ENCODE measurements at places on chromosomes 16 and 17.

- DNase-seq, result no peak
Observed at GRCh38 chr16:31356566-31357323, 1.8 kb downstream of the ITGAX start.

GRCh38 chr16:50102051-50102746 lies 36.4 kb downstream of the HEATR3 start:
- peak; percentile 85 for DNase-seq

DNA sequence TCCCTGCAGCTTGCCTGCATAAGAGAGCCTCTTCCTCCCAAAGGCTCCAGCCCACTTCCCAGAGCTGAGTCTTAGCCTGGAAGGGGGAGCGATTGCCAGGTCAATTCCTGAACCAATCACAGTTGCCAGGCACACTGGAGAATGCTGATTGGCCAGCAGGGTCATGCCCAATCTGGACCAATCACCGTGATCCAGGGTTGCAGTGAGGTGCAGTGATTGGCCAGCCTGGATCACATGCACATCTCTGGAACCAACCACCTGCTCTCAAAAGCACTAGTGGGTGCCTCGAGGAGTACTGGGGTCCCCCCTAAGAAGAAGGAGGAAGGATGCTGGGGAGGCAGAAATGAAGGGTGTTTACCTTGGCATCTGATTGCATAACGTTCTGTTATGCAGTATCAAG lies 18.4 kb downstream of the NAGPA start:
- DNase-seq, result no peak

DNA sequence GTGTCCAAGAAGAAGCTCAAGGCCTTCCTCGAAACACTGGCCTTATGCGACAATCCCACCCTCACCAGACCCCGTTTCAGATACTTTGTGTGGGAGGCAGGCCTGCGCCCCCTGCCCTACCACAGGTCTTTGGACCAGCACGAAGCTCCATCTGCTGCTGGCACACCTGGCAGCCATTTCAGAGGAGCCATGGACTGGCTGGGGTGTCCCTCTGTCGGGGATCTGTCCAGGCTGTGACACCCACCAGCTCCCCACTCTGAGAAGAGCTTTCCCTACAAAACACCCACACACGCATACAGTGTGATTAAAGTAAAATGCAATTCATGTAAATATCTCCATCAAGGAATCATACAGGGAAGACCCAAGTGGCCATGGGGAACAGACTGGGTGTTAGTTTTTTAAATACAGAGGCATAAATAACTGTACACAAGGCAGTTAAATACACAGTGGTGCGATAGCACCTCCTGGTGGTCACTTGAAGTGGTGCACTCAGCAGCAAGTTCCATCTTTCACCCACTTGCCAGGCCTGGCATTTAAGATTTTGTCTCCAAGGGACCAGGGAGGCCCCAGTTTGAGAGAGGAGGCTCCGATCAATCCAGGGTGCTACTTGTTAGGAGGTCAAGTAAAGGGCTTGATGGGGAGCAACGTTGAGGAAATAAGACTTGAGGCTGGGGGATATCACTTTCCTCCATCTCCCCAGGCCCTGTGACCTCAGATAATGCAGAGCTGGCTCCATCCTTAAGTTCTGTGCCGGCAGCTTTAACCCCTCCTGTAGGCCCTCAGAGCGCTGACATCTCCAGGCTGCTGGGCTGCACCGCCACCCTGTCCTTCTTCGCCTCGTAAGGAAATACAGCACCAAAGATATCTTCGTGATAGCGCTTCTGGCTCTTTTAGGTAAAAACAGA lies 43.6 kb downstream of the NOS2 start:
- peak; percentile 57 for DNase-seq

DNA sequence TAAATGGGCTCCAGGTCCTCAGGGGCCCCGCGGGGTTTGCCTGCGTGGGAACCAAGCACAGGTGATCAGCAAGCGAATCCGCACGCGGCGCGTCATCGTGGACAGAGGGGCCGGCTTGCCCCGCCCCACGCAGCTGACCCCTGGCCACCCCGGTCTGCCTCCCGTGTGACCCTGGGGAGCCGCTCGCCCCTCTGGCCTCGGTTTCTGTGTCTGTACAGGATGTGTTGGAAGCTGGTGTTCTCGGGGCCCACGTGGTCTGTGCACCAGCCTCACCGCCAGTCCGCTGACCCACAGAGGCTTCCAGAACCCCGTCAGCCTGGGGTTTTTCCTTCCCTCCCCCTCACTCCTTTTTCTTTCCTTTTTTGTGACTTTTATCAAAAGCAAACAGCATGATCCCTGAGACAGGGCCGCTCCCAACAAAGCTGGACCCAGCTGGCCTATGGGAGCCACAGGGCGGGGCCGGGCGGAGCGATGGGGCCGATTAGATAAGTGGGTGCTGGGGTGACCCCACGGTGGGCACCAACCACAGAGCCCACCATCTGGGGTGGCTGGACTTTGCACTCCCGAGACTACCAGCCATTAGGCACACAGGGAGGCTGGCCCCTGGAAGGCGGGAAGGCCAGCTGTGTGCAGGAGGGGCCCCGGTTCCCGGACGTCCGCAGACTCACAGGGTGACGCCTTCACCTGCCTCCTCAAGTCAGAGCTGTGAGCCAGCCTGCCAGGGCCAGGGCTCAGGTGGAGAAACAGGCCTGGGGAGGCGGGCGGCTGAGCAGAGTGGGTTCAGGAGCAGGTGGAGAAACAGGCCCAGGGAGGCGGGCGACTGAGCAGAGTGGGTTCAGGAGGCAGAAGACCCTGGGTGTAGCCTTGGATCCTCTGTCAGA lies 56.0 kb downstream of the ZFPM1 start:
- DNase-seq, result peak; percentile 78

GRCh38 chr16:23510164-23510914 lies at the start of gene GGA2:
Gene GGA2 (minus strand): TSS chr16:23510494. CDS start chr16:23510411, 83 bp downstream.
- peak; percentile 83 for DNase-seq

DNA sequence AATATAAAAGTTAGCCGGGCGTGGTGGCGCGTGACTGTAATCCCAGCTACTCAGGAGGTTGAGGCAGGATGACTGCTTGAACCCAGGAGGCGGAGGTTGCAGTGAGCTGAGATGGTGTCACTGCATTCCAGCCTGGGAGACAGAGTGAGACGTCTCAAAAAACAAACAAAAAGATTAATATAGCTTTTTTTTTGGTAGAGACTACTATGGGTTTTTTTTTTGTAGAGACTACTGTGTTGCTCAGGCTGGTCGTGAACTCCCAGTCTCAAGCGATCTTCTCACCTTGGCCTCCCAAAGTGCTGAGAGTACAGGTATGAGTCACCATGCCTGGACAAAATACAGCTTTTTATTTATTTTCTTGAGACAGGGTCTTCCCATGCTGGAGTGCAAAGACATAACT lies 20.2 kb downstream of the ZNRF1 start:
- DNase-seq, result no peak

- no peak for DNase-seq
Observed at GRCh38 chr17:11855306-11855705, 142.0 kb downstream of the ZNF18 start.

DNA sequence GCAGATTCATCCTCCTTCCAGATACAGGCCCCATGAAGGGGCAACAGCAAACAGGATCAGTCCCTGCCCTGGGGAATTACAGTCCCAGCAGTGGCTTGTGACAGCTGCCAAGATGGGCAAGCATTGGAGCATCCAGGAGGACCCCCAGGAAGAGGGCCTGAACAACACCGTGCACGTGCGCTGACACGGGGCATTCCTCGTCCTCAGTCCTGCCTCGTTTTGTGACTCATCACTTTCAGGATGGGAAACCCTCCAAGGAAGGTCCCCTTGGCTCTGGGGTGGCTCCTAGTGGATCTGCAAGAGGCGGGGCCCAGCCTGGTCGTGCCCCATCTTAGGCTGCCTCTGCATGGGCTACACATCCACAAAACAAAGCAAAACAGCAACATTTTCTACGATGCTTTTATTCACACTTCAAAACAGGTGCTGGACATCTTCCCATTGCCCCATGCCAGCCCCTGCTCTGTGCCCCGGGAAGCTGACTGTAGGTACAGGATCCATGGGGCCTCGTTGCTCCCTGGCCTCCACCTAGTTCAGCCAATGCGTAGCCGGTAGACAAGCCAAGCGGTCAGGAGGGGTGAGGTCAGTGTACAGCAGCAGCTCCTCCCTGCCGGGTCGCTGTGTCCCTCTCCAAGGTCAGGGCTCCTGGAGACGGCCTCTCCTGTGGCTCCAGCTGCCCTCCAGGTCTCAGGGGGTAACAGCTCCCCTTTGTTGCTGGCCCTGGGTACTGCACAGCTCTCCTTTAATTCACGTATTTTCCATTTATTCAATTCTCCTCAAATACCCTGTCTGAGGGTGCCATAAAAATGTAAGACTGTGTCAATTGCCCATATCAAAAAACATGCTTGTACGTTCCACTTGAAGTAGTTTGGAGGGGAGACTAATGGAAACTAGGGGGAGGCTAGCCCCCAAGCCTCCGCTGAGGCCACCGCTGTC lies 32.2 kb downstream of the ACTG1 start:
- DNase-seq, result peak; percentile 30

GRCh38 chr17:79851461-79851817 lies 12.2 kb upstream of the CBX4 start:
- peak; percentile 96 for DNase-seq

GRCh38 chr16:29729116-29729521 lies 16.7 kb downstream of the C16orf54 start:
- DNase-seq, result peak; percentile 54

- peak; percentile 68 for DNase-seq
Observed at GRCh38 chr17:48131216-48131824, 23.8 kb downstream of the SNX11 start.

DNA sequence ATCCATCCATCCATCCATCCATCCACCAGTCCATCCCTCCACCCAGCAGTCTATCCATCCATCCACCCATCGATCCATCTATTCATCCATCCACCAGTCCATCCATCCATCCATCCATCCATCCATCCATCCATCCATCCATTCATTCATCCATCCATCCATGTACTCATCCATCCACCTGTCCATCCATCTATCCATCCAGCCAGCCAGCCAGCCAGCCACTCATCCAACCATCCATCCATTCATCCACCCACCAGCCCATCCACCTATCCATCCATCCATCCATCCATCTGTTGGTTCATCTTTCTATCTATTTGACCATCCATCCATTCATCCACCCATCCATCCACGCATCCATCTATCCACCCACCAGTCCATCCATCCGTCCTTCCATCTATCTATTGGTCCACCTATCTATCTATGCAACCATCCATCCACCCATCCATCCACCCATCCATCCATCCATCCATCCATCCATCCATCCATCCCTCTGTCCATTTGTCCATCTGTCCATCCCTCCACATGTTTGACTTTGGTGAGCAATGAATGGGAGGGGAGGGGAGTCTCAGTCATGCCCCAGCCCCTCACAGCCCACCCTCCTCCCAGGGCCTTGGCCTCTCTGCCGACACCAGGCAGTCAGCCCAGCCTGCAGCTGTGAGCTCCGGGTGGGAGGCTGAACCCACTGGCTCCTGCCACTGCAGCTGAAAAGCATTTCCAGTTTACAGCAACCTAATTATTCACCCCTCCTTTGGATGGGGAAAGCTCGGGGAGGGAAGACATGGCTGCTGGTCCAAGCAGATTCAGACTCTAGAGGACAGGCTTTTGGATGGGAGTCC lies 38.1 kb upstream of the SSTR5 start:
- DNase-seq, result no peak

DNA sequence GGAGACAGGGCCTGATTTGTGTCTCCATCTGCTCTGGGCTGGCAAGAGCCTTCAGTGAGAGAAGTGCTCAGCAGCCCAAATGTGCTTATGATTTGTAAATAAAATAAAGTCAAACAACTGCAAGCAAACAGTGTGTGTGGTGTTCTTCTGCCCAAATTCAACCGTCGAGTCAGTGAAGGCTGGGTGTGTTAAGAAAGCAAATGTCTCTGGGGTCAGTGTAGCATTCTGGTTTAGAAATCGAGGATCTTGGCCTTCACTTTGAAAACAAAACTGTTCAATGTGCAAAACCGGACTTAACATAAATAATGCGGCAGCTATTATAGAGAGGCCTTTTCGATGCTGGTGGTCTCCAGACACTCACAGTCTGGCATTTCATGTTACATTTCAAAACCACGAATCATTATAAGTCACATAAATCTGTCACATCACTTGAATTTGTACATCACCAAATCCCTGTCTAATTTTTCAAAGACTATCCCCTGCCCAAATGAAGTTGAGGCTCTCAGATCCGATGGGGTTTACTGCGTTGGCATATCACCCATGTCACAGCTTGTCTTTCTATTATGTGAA lies 158.6 kb upstream of the MYOCD start:
- DNase-seq, result no peak

GRCh38 chr17:35953720-35954119 lies 10.2 kb upstream of the LYZL6 start:
- DNase-seq, result no peak

DNA sequence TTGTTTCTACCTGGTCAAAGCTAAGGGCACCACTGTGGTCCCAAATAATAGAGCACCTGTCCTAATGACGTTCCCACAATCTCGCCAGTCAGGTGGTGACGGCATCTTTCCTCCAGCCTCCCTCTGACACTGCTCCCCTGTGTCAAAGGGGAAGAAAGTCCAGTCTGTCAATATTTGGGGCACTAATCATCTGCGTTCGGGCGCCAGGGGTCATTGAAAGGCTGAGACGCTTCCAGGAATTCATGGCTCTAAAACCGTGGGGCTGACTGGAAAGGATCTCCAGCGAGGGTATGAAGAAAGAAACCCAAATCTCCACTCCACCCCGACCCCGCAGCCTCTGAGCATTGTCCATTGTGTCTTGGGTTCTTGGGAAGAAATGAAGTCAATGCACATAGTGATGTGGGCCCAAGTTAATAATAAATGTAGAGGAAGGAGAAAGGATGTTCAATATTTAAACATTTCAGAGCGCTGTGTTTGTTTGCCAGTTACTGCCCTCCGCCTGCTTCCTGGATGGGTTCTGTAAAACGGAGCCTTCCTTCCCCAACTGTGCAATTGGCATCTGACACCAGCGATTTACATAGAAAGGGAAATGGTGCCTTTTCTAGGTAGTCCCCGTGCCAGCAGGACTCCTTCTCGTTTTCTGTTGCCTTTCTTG lies 103.2 kb downstream of the SOCS1 start:
- no peak for DNase-seq

- no peak for DNase-seq
Observed at GRCh38 chr17:9271989-9272388, 250.7 kb downstream of the NTN1 start.

- no peak for DNase-seq
Observed at GRCh38 chr17:351875-352420, 659 bp downstream of the RPH3AL start.

DNA sequence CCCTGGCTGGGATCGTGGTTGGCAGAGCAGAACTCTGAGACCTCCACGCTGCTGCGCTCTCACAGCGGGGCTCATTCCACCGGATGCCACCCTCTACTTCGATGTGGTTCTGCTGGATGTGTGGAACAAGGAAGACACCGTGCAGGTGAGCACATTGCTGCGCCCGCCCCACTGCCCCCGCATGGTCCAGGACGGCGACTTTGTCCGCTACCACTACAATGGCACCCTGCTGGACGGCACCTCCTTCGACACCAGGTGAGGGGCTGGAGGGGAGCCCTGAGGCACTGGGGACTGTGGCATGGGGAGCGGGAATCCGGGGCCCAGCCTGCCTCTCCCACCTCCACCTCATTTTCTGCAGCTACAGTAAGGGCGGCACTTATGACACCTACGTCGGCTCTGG lies 5.2 kb downstream of the FKBP10 start:
- no peak for DNase-seq

Data from epithelial cell of esophagus (primary cell).